Right ventricle myocardium inferior (tissue), 1 donor: ENCODE measurements at places on chromosomes 1 and 21.

- peak; percentile 25 for DNase-seq
These were observed 7.3 kb upstream of the CACNA1S start for GRCh38 chr1:201119206-201120197.

DNA sequence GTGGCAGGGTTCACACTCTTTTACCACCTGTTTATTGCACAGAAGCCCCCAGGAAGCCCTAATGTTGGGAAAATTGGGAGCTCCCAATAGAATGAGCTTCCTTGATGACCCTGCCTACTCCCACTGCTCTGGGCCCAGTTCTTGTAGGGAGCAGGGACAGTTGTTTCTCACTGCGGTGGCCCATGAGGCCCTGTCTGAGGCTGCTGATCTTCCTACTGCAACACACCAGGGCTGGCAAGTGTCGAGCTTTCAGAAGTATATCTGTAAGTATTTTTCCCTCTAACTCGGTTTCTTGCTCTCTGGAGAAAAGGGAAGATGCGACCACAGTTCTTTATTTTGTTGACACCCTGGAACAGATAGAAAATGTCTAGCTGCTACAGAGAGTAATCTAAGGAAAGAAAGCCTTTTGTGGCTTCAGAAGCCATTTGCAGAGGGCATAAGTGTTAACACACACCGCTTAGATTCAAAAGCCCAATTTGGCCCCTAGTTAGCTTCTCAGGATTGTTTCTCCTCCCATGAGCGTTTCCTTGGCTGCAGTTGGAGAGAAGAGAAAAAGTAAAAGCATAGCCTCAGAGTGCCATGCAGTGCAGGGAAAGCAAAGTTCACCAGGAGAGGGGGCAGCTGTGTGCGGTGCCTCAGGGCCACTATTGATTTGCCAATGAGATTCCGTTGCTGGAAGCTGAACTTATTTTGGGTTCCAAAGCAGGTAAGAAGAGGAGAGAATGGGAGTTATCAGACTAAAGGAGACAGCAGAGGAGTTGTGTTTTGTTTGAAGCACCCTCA, 102.6 kb downstream of the SELENOF start:
- no peak for DNase-seq

DNA sequence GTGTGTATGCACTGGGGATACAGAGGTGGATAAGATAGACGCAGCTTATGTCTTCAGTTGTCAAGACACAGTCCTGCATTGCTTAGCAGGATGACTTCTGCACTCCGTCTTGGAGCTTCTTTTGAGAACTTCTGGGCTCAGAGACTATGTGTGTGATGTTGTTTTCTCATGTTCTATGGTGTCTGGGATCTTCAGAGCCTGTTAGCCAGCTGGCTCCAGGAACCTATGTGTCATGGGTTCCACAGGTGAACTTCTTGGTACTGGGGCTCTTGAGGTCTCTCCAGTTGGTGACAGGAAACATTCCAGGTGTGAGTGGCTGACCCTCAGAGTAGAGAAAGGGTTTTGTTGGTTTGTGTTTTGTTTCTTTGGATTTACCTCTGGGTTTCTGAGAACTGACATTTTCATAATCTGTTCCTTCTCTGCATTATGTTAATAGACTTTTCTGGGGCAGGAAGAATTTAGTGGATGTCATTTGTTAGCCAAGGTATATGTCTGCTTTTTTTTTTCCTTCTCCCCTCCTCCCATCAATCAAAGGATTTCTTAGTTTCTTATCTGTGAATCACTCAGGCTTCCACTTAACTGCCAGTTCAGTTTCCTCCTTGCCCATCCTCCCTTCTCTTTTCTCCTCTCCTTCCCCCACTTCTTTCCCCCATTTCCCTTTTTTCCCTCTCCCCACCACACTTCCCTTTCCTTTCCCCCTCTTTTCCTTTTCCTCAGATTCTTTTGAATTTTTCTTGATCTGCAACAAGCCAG, 18.1 kb downstream of the FGGY start:
- DNase-seq: no peak

GRCh38 chr21:33308586-33309490, 15.9 kb upstream of the IFNAR1 start:
- DNase-seq: no peak
